ENCODE measurements at places on chromosomes 6 and 20.

- no peak for DNase-seq
These were observed 297.6 kb downstream of the CDH26 start for GRCh38 chr20:60255866-60256265.

GRCh38 chr20:17501701-17502100, 29.5 kb downstream of the BFSP1 start:
- DNase-seq = no peak

DNA sequence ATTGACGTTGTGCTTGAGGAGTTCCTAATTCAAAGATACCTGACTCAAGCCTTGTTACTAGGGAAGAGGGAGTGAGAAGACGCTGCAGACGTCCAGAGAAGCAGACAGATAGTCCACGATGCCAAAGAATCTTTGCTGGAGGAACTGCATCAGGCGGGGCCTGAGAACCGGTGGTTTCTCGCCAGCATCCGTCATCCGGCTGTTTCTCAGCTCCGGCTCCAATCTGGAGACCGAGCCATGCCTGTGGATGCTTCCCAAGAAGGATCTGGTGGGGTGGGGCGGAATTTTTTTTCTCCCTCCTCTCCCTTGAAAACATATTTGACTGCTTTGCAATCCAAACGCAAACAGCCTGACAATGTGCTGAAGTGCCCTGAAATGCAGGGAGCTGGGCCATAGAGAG, 125.8 kb upstream of the SRSF6 start:
- no peak for DNase-seq

DNA sequence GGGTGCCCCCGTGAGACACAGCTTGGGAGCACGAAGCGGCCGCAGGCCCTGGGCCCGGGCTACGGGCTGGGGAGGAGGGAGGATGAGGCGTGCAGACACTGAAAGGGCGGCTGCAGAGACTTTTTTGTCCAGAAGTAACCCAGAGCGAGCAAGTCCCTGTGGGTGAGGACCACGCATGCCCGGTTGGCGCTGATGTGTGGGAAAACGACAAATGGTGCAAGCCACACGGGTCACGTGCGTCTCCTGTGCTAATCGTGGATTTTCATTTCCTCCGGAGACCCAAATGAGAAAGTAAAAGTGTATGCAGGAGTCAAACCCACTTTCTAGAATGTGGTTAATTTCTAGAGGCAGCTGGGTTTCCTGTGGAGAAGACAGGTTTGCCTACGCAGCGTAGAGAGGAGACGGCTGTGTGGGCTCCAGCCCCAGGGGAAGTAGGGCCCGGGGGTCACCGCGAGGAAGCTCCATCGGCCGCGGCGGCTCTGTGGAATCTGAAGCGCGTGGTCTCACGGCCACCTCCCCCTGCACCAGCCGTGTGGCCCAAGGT, 19.0 kb downstream of the DLL1 start:
- no peak for DNase-seq

GRCh38 chr20:51553897-51554486, 11.5 kb upstream of the NFATC2 start:
- DNase-seq = no peak

DNA sequence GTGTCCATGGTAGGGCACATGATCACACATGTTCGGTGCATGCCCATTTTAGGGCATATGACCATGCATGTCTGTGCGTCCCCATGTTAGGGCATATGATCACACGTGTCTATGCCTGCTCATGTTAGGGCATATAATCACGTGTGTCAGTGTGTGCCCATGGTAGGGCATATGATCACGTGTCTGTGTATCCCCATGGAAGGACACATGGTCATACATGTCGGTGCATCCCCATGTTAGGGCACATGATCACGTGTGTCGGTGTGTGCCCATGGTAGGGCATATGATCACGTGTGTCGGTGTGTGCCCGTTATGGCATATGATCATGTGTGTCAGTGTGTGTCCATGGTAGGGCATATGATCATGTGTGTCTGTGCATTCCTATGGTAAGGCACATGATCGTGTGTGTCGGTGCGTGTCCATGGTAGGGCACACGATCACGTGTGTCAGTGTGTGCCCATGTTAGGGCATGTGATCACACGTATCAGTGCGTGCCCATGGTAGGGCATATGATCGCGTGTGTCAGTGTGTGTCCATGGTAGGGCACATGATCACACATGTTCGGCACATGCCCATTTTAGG, 30.6 kb downstream of the YTHDF1 start:
- no peak for DNase-seq

GRCh38 chr6:18842534-18842933, 455.4 kb downstream of the RNF144B start:
- DNase-seq = no peak

DNA sequence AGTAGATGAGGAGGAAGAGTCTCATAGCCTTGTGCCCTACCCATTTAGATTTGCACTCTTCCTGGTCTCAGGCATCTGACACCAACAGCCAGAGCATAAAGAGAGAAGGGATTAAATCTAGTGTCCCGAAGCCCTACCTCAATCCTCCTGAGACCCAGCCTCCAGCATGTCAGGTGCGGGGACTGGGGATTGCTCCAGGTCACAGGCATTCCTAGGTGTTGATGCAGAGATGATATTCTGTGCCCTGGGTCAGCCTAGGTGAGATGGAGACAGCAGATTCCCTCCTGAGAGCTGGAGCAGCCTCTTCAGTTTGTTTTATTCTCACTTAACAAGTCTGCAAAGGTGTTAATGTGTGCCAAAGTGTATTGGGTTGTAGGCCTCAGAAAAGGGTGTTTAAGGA, 89.8 kb downstream of the ANKRD6 start:
- no peak for DNase-seq

DNA sequence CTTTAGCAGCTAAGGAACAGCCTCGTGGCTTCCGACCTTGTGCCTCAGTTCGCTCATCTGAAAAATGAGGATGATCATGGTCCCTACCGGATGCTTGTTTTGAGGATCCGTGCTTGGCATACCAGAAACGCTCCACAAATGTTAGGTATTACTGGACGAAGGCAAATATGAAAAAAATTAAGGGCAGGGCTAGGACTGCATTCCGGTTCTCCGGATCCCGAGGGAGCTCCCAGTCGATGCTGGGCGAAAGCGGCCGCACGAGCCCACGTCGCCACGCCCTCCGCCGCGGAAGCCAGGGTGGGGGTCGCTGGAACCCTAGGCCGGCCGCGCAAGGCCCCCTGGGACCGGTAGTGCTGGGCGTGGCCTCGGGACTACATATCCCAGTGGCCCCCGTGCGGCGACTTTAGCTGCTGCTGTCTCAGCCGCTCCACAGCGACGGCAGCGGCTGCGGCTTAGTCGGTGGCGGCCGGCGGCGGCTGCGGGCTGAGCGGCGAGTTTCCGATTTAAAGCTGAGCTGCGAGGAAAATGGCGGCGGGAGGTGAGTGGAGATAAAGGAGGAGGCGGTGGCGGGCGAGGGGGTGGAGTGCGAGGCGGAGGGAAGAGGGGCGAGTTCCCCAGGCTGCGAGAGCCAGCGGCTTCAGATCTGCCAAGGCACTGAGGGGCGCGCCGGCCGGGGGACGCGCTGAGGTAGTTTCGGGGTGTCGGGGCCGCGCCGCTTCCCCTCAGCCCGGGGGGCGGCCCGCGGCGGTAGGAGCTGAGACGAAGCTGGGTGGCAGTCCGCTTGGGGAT, at the start of gene NCOA3:
TSS of gene NCOA3 (plus strand) at position 406 of the 789 bp plus-strand sequence. CDS start 120,361 bp downstream, outside the sequence.
- peak; percentile 83 for DNase-seq

DNA sequence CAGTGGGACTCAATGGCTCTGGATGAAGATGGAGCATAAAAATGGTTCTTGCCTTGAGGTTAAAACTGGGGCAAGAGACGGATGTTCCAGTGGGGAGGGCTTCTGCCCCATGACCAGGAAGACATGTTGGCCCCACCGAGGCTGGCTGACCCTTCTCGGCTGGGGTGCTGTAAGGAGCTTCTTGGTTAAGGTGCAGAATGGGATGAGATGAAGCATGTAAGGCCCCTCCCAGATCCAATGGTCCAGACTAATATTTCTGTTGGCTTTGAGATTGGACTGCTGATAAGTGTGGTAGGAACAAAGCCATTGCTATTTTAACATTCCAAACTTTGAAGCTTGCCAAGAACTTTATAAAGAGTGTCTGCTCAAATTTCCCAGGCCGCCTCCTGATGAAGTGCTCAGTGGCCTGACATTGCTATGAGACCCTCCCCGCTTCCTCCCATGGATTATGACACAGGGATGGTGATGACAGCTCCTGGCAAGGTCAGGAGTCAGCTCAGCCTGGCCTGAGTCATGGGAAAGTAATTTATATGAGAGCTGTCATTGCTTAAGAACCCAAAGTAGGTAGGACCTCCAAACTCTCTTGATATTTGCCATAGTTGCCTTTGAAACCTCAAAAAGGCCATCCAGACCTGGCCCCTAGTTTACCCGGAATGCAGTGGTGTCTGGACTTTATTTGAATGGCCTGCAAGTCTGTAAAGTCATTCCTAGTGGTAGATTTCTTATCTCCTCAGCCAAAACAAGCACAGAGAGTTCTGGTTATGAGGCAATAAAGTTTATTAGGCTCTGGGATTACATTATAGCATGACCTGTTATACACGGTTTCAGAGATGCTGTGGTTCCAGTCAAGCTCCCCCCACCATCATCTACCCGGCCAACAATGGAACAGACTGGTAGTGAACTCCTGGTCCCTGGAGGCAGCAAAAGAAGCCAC, 55.2 kb downstream of the TGM2 start:
- DNase-seq = peak; percentile 30

DNA sequence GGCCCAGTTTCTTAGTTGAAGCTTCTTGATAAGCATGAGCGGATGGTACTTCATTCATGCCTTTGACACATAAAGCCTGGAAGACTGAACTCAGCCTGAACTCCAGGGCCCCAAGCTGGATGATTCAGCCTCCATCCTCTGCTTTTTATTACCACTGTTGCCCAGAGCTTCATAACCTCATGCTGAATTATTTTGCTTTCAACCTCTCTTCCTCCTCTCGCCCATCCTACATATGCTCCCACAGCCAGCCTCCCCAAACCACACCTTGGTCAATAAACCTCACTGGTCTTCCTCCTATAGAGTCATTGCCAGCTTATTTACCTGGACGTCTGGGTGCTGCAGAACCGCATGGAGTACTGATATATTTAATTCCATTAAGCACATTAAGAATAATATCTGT, 59.4 kb downstream of the SLC35B3 start:
- no peak for DNase-seq

DNA sequence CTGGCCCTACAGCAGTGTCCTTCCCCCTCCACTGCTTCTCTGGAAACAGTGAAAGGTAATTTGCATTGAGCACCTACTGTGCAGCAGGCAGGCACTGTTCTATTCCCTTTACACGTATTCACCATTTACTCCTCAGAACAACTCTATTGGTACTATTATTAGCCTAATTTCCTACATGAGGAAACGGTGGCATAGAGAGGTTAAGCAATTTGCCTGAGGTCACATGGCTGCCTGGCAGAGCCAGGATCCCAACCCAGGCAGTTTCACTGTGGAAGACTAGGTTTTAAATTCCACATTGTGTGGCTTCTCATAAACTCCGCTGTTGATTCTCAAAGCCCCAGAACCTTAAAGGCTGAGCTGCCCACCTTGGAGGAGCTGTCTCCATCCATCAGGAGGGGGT, 72.7 kb downstream of the CLIC5 start:
- no peak for DNase-seq

- no peak for DNase-seq
These were observed 480.5 kb upstream of the SULF2 start for GRCh38 chr20:48265791-48266190.

- no peak for DNase-seq
These were observed 28.7 kb downstream of the SIRPD start for GRCh38 chr20:1528811-1529210.

DNA sequence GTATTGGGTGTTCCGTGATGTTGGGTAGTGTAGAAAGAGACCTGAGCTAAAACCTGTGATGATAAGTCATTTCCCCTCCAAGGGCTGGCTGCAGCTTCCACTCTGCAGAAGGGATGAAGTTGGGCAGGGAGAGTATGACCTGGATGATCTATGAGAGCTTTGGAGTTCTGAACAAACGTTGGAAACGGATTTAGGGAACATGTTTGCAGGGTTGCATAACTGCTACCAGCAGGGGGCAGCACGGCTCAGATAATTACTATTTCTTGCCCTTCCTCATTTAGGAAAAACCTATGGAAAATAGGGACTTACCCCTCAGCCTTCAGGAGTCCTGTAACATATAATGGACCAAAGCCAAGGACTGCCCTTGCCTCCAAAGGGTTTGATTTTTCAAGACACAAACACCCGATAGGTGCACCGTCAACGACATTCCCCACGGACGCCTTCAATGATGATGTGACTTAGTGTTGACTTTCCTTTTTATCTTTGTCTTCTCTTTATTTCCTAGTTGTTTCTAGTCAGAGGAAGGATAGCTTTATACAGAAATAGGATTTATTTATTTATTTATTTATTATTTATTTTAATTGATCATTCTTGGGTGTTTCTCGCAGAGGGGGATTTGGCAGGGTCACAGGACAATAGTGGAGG, 164.9 kb upstream of the SASH1 start:
- no peak for DNase-seq

DNA sequence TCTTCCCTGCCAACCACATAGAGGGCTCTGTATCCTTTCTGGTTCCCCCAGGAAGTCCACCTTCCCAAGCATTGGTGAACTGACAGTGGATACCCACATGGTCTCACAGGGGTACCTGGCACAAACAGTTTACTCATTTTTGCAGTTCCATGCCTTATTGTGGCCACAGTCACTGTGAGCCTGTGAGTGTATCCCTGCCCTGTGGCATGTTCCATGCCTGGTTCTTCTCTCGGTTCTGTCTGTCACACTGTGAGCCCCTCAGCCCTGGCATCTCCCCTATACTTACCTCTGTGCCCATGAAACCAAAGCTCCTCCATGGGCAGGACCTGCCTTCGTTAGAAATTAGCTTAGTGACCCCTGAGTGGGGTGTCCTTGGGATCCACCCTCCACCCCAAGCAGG, 107.8 kb downstream of the TOX2 start:
- no peak for DNase-seq

- DNase-seq = no peak
These were observed 34.6 kb downstream of the FBXO5 start for GRCh38 chr6:152948150-152948768.

DNA sequence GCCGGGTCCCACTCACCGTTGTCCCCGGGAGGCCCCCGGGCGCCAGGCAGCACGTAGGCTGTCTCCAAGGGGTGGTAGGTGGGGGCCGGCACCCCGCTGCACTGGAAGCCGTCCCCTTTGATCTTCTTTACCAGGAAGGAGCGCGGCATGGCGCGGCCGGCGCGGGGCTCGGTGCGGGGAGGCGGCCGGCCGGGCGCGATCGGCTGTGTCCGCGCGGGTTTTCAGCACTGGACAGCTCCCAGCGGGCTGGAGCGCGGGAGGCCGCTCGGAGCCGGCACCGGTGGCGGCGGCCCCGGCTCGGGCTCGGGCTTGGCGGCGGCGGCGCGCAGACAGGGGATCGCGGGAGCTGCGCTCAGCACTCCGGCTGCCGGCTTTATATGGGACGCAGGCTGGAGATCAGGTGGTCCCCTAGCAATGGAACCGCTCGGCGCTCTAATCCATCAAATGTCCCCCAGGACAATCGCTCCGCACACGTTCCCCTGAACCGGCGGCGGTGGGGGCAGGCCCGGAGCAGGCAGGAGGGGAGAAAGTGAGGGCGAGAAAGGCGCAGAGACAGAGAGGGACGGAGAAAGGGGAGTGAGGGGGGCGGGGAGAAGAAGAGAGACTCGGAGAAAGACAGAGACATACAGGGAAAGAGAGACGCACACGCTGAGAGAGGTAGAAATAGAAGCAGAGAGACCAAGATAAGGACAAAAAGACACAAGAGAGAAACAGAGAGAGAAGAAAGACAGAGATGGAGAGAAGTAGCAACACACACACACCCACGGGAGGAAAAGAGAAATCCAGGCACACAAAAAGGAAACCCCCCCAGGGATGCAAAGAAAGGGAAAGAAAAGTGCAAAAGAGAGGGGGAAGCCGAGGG, at the start of gene SCRT2:
TSS of gene SCRT2 (minus strand) at position 350 of the 862 bp plus-strand sequence. CDS start at position 149, 201 bp downstream.
- no peak for DNase-seq

- no peak for DNase-seq
These were observed 848.8 kb upstream of the MAP3K7 start for GRCh38 chr6:91435630-91436029.

Data from breast epithelium (tissue), 4 donors.